ENCODE measurements at places on chromosomes 13 and 19. TPM values are rescaled to one million over a fixed set of nuclear protein-coding genes. Genes with fewer than 3 reads are reported as not detected.

SIGLEC8 gene
- not detected for total RNA-seq

ZSWIM9 gene
- total RNA-seq = 5.7 TPM

RNF17 gene
- total RNA-seq = not detected

SYDE1 gene
- not detected for total RNA-seq

VSTM2B gene
- not detected for total RNA-seq

MYO1F gene
- total RNA-seq = 42.6 TPM

PDE4A gene
- total RNA-seq = 13.3 TPM

KLK14 gene
- not detected for total RNA-seq

IL11 gene
- 0.15 TPM for total RNA-seq

APLP1 gene
- 0.51 TPM for total RNA-seq

SAE1 gene
- 146 TPM for total RNA-seq

DOHH gene
- 19.3 TPM for total RNA-seq

BSG gene
- 253 TPM for total RNA-seq

TUBA3C gene
- not detected for total RNA-seq

CEACAM8 gene
- not detected for total RNA-seq

SPACA4 gene
- total RNA-seq = not detected

UPF3A gene
- total RNA-seq = 40.0 TPM

PGLYRP2 gene
- 0.26 TPM for total RNA-seq

THSD8 gene
- 25.1 TPM for total RNA-seq

COL5A3 gene
- total RNA-seq = 0.19 TPM

NR1H2 gene
- total RNA-seq = 44.5 TPM

SBK3 gene
- not detected for total RNA-seq

ZNF701 gene
- total RNA-seq = 11.5 TPM

RNASEH2A gene
- total RNA-seq = 43.8 TPM

ANGPTL8 gene
- total RNA-seq = not detected

NALCN gene
- total RNA-seq = not detected

ATP8A2 gene
- not detected for total RNA-seq

NEK5 gene
- not detected for total RNA-seq

MRPS31 gene
- 27.1 TPM for total RNA-seq

MAB21L1 gene
- not detected for total RNA-seq

METTL21C gene
- total RNA-seq = not detected

CEACAM16 gene
- total RNA-seq = not detected

RCBTB1 gene
- total RNA-seq = 10.6 TPM
